ENCODE measurements at places on chromosomes 2 and 18. TPM values are rescaled to one million over a fixed set of nuclear protein-coding genes. Genes with fewer than 3 reads are reported as not detected.
A peak's percentile ranks its signal among the peaks of the same experiment; 100 is the strongest.

GRCh38 chr2:104462731-104463130 is 391.2 kb upstream of the POU3F3 start:
- DNase-seq = no peak

The CNRIP1 gene
- total RNA-seq = 40.7 TPM

GRCh38 chr18:10315522-10315921 is 138.9 kb upstream of the APCDD1 start:
- peak; percentile 37 for DNase-seq

- DNase-seq = no peak
Measured at GRCh38 chr2:44086629-44087028, 82.0 kb upstream of the PPM1B start.

The COL6A3 gene
- total RNA-seq = 0.54 TPM

The MYO5B gene
- total RNA-seq = under 0.01 TPM

The PRKCE gene
- 11.8 TPM for total RNA-seq

Data from hematopoietic multipotent progenitor cell (in vitro differentiated cells).